ENCODE measurements at places on chromosomes 2 and 18.

GRCh38 chr2:79082987-79083386, 4.8 kb downstream of the REG1B start:
- no peak for DNase-seq

GRCh38 chr2:138298120-138298814, 203.3 kb upstream of the SPOPL start:
- no peak for DNase-seq

DNA sequence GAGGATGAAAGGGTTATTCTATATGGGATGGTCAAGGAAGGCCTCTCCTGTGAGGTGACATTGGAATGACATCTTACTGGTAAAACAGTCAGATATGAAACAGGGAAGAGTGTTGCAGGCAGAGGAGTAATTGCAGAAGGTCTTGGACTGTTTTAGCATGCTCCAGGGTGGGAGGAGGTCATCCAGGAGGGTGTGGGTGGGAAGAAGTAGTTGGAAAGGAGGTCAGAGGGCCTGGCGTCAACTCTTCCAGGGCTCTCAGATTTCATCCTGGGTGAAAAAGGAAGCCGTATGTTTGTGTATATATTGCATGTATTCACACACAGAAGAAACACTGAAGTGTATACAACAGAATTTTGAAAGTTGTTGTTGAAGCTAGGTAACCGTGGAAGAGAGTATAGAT, 48.2 kb downstream of the ATP9B start:
- DNase-seq: no peak

DNA sequence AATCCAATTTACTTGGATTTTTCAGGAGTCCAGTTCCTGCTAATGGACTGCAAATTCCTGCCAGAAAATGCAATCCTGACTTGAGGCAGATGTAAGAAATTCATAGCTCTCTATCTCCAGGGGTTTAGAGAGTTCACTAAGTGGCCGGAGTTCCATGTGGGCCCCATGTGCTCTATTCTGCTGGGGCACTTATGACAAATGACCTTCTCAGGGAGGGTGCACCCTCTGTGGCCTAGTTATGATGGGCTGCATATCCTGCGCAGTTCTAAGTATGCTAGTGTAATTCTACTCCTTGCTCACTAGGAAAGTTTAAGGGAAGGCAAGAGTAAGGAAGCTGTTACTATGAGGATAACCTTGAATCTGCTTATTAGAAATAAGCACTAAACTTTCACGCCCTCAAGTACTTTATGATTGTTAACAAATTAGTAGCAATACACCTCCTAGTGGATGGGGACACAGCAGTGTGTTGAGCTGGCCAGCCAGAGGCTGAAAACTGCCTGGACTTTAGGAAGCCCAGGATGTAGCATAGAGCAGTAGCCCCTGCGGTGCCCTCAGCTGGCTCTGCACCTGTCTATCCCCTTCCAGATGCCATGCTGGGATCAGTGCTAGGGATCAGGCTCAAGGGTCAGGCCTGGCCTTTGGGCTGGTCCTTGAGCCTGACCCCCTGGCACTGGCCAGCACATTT, 14.4 kb downstream of the SMYD1 start:
- no peak for DNase-seq

DNA sequence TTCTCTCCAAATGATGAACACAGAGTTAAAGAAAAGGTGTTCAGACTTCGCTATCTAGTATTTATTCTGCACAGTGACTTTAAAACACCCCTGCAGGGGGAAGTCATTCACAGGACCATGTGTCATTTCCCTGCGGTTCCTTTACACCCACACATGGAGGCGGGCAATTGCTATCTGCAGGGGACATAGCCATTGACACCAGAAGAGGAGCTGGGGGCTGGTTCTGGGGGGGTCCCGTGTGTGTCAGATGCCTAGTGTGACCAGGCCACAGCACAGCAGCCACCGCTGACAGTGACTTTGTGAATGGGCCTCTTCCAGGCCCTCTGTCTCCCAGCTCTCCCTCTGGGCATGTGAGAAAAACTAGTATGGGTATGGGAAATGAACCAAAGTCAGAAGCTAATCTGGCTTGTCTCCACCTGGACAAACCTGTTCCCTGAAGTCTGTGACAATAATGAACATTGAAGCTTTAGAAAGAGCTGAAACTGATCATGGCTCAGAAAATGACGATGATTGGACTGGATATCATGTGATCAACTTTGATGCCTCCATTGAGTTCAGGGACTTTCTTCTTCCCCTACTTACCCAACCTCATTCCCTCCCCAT, 7.5 kb upstream of the GBX2 start:
- no peak for DNase-seq

DNA sequence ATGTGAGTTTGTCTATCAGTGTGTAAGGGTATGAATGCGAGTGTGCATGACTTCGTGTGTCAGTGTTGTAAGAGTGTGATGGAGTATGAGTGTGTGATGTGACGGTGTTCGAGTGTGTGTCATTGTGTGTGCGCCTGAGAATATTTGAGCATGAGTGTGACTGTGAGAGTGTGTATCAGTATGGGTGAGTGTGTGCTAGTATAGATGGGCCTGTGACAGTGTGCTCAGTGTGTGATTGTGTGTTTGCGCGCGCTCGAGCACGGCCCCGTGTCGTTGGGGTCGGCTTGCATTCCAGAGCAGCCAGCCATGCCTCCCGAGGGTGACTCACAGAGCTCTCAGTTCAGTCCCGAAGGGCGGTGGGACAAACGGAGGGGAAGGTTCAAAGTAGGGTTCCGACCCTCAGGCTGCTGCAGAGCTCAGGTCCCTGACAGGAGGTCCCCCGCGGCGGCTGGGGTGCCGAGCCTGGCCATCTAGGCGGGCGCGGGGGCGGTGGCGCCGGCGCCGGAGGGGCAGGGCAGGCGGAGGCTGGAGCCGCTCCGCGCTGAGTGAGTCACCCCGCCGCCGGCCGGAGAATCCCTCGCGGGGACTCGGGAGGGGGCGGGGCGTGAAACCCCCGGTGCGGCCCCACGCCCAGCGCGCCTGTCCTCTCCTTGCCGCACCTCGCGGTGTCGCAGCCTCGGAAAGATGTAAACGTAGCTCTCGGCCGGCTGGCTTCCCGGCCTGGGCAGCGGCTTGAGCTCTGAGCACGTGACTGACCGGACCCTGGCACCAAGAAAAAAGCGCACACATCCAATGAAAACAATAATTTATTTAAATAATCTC, 3.8 kb downstream of the DLX2 start:
- DNase-seq: no peak

DNA sequence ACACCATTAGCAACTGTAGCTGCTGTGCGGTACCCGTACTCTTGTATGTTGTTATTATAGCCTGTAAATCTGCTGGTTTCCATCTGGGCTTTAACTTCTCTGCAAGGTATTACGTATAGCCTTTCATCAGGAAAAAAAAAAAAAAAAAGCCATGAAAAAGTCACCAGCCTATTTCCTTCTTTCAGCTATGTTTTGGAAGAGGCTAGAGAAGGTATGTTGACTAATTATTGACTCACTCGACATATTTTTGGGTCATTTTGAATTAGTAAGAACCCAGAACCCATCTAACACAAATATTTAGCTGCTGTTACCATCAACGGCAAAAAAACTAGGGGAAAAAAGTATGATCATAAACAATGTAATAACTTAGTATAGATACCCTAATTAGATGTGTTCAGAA, 1395.6 kb downstream of the SUCLG1 start:
- no peak for DNase-seq

- DNase-seq: no peak
Measured at GRCh38 chr2:201360256-201360655, 3.1 kb upstream of the FLACC1 start.

- DNase-seq: no peak
Measured at GRCh38 chr2:101859604-101860003, 132.2 kb upstream of the IL1R2 start.

DNA sequence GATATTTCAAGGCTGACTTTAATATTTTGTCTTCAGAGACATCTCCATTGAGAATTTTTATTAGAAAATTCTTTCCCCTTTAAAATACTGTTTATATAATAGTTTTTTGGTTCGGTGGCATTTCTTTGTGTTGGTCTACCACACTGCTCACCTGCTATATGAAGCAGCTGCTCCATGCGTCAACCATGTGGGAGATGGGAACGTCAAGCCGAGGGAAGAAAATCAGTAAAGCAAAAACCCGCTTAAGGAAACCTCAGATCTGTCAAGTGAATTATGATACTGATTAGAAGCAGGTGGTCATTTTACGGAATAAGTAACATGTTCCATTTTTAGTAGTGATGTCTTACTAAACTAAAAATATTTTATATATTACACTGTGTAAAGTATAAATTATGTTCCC, 5.6 kb upstream of the TMEM17 start:
- no peak for DNase-seq

GRCh38 chr2:719734-720133, 42.5 kb upstream of the TMEM18 start:
- no peak for DNase-seq

- no peak for DNase-seq
Measured at GRCh38 chr2:85665264-85665937, 2.6 kb downstream of the SFTPB start.

GRCh38 chr2:54628418-54628817, 95.0 kb upstream of the EML6 start:
- DNase-seq: no peak

DNA sequence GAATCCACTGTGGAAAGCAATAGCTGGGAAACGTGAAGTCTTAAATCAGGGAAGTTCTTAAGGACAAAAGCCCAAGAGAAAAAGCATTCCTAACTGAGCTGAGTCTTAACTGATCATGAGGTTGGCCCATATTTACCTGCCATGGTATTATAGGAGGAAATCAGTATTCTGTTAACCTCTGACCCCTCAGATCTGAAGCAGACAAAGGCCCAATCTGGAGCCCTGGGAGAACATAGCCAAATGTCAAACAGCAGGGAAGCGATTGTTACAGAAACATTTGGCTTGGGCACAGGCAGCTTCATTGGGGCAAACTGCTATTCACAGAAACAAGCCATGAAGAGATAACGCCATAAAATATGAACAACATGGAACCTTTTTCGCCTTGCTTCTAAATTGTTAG, 18.8 kb downstream of the EPHA4 start:
- peak; percentile 83 for DNase-seq

DNA sequence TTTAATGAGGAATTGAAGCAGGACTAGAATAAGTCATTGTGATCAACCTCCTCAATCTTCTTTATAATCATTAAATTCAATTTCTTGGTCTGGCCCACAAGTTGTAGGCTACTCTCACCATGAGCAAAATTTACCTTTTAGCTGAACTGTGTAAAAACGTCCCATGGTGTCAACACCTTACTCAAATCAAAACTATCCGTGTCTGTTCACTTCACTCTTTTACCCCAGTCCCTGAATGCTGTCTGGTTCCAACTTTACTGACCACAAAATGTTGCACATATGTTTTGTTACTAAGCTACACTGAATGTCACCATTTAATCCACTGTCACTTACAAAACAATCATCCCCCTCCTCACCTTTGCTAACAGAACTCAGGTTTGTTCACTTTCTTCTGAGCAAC, 951.6 kb upstream of the SLC39A10 start:
- DNase-seq: no peak

DNA sequence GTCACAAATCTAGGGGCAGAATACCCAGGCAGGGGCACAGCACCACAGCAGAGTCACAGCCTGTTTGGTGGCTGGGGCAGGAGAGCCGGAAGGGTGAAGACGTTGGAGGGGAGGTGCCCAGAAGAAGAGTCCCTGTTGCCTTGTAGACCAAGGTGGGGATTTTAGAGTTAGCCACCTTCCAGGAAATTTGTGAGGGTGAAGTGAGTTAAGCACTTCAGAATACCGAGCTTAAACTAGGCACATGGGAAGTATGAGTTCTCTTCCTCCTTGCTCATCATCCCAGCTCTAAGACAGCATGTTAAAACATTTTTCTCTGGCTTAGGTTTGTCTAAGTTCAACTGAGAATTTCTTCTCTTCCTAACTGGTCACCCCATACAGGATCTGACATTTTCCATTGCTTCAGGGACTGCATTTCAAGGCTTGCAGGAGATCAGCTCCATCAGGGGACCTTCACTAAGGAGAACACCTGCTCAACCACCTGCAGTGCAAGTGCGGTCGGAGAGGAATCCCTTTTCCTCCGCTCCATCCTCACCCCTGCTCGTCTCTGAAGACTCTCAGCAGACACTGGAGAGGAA, 26.5 kb upstream of the PHLPP1 start:
- DNase-seq: no peak

GRCh38 chr2:152580714-152581113, 136.5 kb downstream of the PRPF40A start:
- no peak for DNase-seq

DNA sequence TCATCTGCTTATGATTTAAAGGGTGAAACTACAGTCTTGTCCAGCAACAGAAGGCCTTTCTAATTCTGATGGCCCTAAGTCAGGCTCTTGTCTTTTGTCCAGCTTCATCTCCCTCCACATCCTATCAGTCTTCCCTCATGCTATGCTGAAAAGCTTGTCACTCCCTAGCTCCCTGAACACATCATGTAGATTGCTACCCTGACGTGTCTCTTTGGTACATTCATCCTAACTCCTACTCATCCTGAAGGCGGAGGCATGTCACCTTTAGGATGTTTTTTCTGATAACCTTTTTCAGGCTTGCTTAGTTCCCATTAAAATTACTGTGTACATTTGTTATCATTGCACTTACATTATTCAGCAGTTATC, 78.4 kb upstream of the ARL5A start:
- DNase-seq: no peak

DNA sequence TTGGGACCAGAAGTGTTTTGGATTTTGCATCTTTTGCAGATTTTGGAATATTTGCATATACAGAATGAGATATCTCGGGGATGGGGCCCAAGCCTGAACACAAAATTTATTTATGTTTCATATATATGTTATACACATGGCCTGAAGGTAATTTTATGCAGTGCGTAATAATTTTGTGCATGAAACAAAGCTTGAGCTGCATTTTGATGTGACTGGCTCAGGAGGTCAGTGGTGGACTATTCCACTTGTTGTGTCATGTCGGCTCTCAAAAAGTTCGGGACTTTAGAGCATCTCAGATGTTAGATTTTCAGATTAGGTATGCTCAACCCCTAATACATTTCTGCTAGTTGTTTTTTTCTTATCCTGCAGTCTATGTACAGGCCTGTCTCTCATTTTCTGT, 145.4 kb downstream of the FAM210A start:
- DNase-seq: no peak

GRCh38 chr2:130807659-130808385, 28.9 kb upstream of the ARHGEF4 start:
- DNase-seq: no peak

GRCh38 chr18:57219964-57220363, 73.1 kb downstream of the BOD1L2 start:
- no peak for DNase-seq

DNA sequence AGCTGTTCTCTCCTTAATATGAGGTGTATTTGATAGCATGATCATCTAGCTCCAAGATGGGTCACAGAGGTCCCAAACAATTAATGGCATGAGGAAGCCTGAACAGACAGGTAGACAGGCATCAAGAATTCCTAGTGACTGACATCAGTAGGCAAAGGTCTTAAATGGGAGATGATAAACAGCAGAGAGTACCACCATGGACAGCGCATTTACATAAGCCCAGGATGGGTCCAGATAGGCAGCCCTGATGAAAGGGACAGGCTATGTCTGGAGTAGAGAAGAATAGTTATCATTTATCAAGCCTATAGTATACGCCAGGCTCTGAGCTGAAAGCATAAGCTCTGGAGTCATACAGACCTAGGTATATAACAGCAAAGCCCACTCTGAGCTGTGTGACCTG, 434.7 kb upstream of the SETBP1 start:
- no peak for DNase-seq

Data from NCI-H2081 (cell line).